ENCODE measurements at places on chromosomes 11 and 22.

GRCh38 chr11:97934572-97935208, 1086.1 kb upstream of the CNTN5 start:
- no peak for DNase-seq

DNA sequence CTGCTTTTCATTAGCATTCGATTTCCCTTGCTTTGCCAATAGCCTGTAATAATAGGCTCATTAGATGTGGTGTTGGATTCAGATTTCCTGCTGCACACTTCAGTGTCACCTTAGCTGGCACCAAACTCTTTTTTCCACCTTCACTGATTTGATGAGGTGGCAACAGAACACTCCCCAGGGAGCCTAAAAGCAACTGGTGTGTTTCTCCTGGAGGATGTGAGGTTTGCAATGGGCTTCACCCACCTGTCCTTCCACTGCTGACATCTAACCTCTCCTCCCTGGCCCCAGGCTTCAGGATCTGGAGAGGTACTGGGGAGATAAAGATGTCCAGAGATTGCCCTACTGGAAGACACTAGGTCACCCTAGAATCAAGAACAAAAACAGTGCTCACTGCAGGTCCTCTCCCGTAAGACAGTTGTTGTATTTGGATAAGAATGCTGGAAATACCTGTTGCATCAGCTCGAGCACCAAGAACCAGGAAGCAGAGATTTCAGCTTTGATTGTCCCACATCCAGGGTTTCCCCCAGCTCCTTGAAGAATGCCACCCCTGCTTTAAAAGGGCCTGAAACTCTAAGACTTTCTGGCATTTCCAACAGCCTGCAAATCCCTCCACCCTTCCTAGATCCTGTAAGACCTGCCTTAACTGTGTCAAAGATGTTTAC, 96.9 kb downstream of the SLC1A2 start:
- peak; percentile 55 for DNase-seq

DNA sequence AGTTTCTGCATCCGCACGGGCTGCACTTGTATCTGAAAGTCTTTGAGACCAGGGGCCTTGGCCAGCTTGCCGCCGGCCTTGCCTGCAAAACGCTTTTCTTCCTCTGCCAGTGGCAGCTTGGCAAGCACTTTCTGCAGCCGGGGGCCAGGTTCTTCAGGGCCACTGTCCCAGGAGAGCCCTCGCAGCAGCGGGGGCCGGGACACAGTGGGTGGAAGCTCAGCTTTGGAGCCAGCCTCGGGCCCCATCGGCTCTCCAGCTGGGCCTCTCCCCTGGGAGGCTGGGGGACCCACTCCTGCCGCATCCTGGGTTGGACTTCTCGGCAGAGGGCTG, 57.5 kb upstream of the LYVE1 start:
- no peak for DNase-seq

- DNase-seq, result no peak
Observed at GRCh38 chr11:120713296-120713695, 201.7 kb downstream of the GRIK4 start.

DNA sequence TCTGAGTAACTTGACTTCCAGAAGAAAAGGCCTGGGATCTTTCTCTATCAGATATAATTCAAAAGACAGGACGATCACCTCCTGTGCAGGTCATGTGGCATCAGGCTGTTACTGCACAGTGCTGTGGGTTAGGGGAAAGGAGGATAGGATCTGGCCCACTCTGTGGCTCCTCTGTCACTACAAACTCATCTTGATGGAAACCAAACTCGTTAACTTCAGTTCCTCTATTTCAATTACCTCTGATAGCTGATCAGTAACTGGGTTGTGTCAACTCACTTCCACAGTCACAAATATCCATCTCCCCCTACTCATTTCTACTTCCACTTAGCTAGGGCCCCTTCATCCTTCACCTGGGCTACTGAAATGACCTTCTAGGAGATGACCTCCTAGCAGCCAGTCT, 95.2 kb downstream of the RCN1 start:
- DNase-seq, result no peak

- DNase-seq, result no peak
Observed at GRCh38 chr22:27580311-27580897, 221.2 kb downstream of the MN1 start.

- no peak for DNase-seq
Observed at GRCh38 chr11:30893318-30893717, 307.2 kb upstream of the MPPED2 start.

GRCh38 chr11:69601011-69601975, 39.7 kb upstream of the CCND1 start:
- DNase-seq, result no peak

DNA sequence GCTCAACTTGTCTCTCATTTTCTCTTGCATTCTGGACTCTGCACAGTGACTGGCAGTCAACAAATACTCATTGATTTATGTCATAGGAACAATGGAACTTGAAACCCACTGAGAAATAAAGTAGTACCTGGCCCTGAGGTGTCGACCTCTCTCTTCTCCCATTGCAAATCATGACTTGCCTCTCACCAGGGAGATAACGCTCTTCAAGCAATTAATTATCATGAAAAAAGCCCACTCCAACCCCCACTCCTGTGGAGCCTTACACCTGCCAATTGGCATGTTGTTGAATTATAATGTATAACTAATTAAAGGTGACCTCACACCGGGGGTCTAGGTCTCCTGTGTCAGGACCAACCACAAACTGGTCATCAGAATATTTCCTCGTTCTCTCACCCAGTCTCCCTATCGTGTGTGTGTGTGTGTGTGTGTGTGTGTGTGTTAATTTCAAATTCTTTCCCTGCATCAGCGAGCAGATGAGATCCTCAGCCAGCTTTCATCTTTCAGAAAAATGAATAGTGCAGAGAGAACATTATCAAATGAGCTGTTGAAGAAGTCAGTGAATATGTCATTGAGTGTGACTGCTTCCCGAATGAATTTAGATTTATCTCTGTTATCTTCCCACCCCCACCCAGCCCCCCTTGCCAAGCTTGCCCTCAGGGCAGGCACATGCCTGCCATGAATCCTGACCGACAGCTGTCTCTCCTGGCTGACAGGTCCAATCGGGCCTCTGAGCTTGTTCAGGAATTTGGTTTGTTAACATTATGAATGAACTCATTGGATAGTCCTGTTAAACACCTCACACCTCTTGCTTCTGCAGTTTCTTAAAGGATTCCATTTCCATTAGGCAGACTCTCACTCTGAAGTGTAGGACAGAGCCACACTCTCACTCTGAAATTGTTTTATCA, 357.4 kb downstream of the INSC start:
- DNase-seq, result no peak

- no peak for DNase-seq
Observed at GRCh38 chr11:45651841-45652749, 13.3 kb downstream of the CHST1 start.

- DNase-seq, result peak; percentile 72
Observed at GRCh38 chr11:7495882-7496551, 10.7 kb downstream of the OLFML1 start.

- DNase-seq, result no peak
Observed at GRCh38 chr11:47378836-47379170, 456 bp upstream of the SPI1 start.

- peak; percentile 60 for DNase-seq
Observed at GRCh38 chr22:22710719-22711531, 66.5 kb downstream of the GGTLC2 start.

- DNase-seq, result no peak
Observed at GRCh38 chr11:1084561-1085439, 10.1 kb downstream of the MUC2 start.

GRCh38 chr11:125070699-125071254, 7.7 kb downstream of the SLC37A2 start:
- peak; percentile 92 for DNase-seq

DNA sequence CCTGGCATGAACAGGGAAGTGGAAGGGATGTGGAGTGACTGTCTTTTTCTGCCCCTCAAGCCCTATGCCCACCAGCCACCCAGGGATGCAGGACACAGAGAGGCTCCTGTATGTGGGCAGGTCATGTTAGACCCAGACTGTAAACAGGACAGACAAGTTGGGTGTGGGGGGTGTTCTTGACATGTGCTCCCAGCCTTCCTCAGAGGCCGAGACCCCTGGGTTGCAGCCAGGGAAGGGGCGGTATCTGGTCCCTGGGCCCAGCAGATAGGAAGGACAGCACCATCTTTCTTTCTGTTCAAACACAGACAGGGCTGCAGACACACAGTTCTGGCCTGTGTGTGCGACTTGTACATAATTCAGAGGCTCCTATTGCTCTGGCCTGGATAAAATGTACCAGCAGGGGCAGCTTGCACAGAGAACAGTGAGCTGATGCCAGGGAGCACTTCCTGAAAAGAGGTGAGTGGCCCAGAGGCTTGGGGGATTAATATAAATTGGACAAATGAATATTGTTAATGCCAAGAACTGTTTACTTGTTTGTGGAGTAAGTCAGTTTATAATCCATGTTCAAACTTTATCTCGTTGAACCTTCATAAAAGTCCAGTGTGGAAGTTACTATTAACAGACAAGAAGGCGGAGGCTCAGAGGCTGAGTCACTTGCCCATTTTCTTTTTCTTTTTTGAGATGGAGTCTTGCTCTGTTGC, 16.6 kb downstream of the GDPD5 start:
- DNase-seq, result no peak

DNA sequence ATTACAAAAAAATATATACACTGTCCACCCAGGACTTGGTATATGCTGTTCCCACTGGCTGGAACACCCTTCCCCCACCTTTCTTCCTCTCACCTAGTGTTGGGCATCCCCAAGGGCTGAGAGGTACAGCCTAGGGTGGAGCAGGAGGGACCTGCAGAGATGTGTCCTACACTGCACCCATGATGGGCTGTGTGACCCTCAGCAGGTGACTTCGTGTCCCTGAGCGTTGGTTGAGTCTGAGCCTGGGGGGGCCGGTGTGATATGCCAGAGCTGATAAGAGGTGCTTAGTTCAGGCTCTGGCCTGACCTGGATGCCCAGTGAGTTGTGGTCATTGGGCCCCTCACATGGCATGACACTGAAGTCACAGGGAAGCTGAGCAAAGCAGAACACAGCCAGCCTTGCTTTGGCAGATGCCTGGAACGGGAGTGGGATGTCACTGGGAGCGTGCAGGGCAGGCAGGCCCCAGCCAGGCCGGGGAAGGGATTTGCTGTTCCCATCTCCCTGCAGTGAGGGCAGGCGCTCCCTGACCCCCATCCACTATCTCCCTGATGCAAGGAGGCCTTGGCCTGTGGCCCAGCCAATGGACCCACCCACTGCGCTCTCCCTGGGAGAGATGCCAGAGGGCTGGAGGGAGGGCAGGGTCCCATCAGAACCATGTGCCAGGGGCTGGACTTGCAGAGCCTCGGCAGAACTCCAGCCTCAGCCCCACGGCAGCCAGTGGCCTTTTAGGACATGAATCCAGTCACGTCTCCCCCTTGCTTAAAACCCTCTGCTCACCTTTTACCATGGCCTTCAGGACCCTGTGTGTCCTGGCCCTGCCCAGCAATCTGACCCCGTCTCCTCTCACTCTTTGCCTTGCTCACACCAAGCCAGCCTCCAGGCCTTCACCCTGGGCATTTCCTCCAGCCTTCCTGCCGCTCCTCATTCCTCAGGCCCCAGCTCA, 138.9 kb downstream of the MN1 start:
- no peak for DNase-seq

- no peak for DNase-seq
Observed at GRCh38 chr11:104588970-104589369, 309.3 kb downstream of the CASP12 start.

GRCh38 chr22:27840436-27840835, 38.9 kb upstream of the MN1 start:
- DNase-seq, result no peak

GRCh38 chr11:19091366-19091765, 25.6 kb upstream of the ZDHHC13 start:
- no peak for DNase-seq

GRCh38 chr11:61749591-61750217, 2.7 kb upstream of the MYRF start:
- peak; percentile 25 for DNase-seq

GRCh38 chr11:44747316-44747715, 20.6 kb downstream of the TSPAN18 start:
- no peak for DNase-seq

GRCh38 chr11:61815790-61816735, 740 bp downstream of the FADS1 start:
- peak; percentile 18 for DNase-seq

DNA sequence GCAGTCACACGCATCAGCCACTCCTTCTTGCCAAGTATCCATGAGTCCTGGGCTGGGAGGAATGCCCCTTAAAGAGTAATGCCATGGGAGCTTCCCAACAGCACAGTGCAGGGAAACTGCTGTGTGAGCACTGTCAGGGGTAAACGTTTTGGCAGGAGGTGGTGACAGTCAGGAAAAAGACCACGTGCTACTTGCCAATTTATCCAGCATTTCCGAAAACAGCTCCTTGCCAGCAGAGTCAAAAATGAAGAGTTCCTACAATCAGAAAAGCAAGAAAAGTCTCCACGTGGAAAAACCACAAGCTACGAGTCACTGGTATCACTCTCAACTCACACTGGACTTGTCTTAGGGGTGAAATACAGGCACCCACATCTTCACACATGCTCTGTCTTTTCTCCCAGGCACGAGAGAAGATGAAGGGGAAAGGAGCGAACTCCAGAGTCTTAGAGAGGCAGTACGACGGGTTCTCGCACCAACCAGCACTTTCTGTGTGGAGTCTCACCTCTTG, 9.9 kb downstream of the IFT27 start:
- DNase-seq, result no peak

DNA sequence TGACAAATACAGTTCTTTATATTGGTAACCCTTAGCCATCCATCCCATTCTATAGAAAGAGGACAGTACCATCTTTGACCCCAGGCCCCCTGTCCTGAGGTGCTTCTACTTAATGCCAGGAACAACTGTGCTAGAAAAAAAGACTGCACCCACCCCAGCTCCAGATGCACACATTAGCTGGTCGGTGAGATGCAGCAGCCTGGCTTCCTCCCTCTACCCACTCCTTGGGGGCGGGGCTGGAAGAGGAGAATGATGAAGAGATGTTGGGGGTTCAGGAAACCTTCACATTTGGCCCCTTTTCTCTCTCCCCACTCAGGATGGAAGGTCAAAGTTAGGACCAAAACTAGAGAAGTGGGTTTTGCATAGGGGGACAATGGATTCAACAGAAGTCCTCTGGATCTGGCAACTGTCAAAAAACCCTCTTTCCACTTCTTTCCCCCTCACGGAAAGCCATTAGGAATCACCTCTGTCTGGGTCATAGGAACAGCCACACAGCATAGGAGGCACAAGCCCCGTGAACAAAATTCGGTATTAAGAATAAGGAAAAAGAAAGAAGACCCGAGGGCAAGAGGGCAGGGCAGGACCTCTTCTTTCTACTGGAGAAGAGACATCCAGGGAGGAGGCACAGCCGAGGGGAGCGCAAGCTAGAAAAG, 755 bp downstream of the NRIP3 start:
- DNase-seq, result peak; percentile 46

DNA sequence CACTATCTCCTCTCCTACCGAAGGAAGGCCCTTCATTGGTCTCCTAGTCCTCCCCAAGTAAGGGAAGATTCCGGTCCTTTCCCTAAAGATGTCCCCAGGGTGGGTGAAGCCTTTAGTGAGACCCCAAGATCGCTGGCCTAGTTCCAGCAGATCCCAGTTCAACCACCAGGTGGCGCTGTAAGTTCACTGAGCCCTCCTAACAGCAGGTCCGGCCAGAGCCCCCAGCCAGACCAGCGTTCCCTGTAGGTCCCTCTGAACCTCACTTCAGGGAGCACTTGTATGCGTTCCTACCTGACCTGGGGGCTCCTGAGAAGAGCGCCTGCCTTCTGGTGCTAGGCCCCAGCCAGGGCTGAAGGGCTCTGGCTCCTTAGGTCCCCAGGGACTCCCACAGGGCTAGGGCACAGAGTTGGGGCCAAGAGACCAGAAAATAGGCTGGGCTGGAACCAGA, 38.1 kb downstream of the LMO1 start:
- peak; percentile 82 for DNase-seq
